ENCODE measurements at places on chromosomes 6 and 20. TPM values are rescaled to one million over a fixed set of nuclear protein-coding genes. Genes with fewer than 3 reads are reported as not detected.

Gene RAMACL
- 4.2 TPM for total RNA-seq

Gene RBBP8NL
- total RNA-seq, result 2.1 TPM

Gene ZBTB2
- 4.2 TPM for total RNA-seq

Gene PROKR2
- total RNA-seq, result not detected

Gene MUCL3
- 1.8 TPM for total RNA-seq

Gene TRIM15
- 1.0 TPM for total RNA-seq

Gene UST
- 10.2 TPM for total RNA-seq

Gene HLA-DQA2
- 52.6 TPM for total RNA-seq

Gene CD83
- total RNA-seq, result 15.6 TPM

Gene C6orf15
- not detected for total RNA-seq

Gene CYP39A1
- total RNA-seq, result 4.1 TPM

Gene SLC35D3
- total RNA-seq, result not detected

Gene COX4I2
- total RNA-seq, result 24.3 TPM

Gene CNKSR3
- total RNA-seq, result 6.2 TPM

Gene ACTR5
- 7.2 TPM for total RNA-seq

Gene RIN2
- total RNA-seq, result 149 TPM

Gene DAAM2
- 31.2 TPM for total RNA-seq

Gene CLVS2
- not detected for total RNA-seq

Gene RAB22A
- 20.1 TPM for total RNA-seq

Gene IBTK
- 30.4 TPM for total RNA-seq

Gene TBXT
- not detected for total RNA-seq

Gene CST4
- not detected for total RNA-seq

Gene FRK
- total RNA-seq, result 9.8 TPM

Gene DPPA5
- not detected for total RNA-seq

Gene CALHM6
- total RNA-seq, result not detected

Gene KIF25
- total RNA-seq, result not detected

Gene PLA2G7
- 8.4 TPM for total RNA-seq

Gene OR2B6
- not detected for total RNA-seq

Gene MAK
- total RNA-seq, result 0.57 TPM

Gene MPIG6B
- 2.4 TPM for total RNA-seq

Gene DCDC2
- 7.9 TPM for total RNA-seq

Gene EBF4
- 7.8 TPM for total RNA-seq

Gene GFRA4
- total RNA-seq, result not detected

Gene FOXS1
- 1.7 TPM for total RNA-seq

Gene POPDC3
- total RNA-seq, result not detected

Gene ANKRD66
- not detected for total RNA-seq

Gene LINC00237
- not detected for total RNA-seq

Gene PTCHD4
- total RNA-seq, result 0.49 TPM

Gene ERVFRD-1
- 0.46 TPM for total RNA-seq

Gene KIAA1755
- 0.39 TPM for total RNA-seq

Gene LGSN
- 0.81 TPM for total RNA-seq

Gene STX11
- 88.1 TPM for total RNA-seq

Gene HTR1B
- not detected for total RNA-seq

Gene CD40
- 15.7 TPM for total RNA-seq

Gene TRIM10
- total RNA-seq, result 0.11 TPM

Gene SNAP25
- total RNA-seq, result not detected

Gene ESF1
- total RNA-seq, result 17.8 TPM

Gene PRDM13
- total RNA-seq, result not detected

Gene DNAH8
- not detected for total RNA-seq

Gene HIVEP2
- total RNA-seq, result 10.4 TPM

Gene TXLNB
- total RNA-seq, result 0.84 TPM
